ENCODE measurements at places on chromosomes 12 and 14.

DNA sequence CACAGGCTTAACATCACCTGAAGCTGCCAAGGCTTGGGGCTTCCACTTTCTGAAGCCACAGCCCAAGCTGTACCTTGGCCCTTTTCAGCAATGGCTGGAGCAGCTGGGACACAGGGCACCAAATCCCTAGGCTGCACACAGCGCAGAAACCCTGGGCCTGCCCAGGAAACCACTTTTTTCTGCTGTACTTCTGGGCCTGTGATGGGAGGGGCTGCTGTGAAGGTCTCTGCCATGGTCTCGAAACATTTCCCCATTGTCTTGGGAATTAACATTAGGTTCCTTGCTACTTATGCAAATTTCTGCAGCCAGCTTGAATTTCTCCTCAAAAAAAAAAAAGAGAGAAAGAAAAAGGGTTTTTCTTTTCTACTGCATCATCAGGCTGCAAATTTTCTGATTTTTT is 219.1 kb downstream of the RPL10L start:
- H3K4me1 ChIP-seq, result no peaks in the 10 kb centered on the region
- DNase-seq, result no peak
- no peak overlapping the region for H3K27ac ChIP-seq
- no peaks in the 10 kb centered on the region for H3K36me3 ChIP-seq

DNA sequence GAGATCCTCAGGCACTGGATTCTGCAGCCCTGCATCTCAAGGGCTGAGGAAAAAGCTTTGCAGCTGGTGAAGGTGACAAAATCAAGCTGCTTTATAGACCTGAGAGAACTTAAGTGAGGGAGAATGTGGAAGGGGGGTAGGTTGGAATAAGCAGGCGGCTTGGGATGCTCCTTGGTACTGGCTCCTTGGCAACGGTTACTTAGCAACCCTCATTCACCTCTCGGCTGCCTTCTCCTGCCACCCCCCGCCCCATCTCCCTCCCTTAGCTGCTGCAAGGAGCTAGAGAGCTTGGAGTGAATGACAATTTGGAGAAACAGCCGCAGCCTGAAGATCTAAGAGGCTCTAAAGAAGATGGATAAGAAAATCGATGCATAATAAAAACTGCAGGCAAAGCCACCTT is 44.1 kb upstream of the CISTR start:
- H3K4me1 ChIP-seq, result no peaks in the 10 kb centered on the region
- H3K36me3 ChIP-seq, result no peaks in the 10 kb centered on the region
- DNase-seq, result no peak
- peaks cover 4% of the 10 kb centered on the region for H3K27me3 ChIP-seq

- H3K36me3 ChIP-seq, result no peaks in the 10 kb centered on the region
- no peak overlapping the region for H3K4me3 ChIP-seq
- no peak overlapping the region for H3K27ac ChIP-seq
- DNase-seq, result no peak
- no peaks in the 10 kb centered on the region for H3K27me3 ChIP-seq
Measured at GRCh38 chr14:31283578-31284252, 76.1 kb upstream of the HECTD1 start.

GRCh38 chr12:65911321-65911720 is 87.0 kb downstream of the HMGA2 start:
- H3K4me1 ChIP-seq, result no peaks in the 10 kb centered on the region
- no peak for DNase-seq
- no peak overlapping the region for H3K4me3 ChIP-seq
- no peaks in the 10 kb centered on the region for H3K36me3 ChIP-seq
- no peaks in the 10 kb centered on the region for H3K27me3 ChIP-seq

Data from effector memory CD4-positive, alpha-beta T cell (primary cell).